Common myeloid progenitor, CD34-positive (primary cell): ENCODE measurements at places on chromosomes 12 and 14.

DNA sequence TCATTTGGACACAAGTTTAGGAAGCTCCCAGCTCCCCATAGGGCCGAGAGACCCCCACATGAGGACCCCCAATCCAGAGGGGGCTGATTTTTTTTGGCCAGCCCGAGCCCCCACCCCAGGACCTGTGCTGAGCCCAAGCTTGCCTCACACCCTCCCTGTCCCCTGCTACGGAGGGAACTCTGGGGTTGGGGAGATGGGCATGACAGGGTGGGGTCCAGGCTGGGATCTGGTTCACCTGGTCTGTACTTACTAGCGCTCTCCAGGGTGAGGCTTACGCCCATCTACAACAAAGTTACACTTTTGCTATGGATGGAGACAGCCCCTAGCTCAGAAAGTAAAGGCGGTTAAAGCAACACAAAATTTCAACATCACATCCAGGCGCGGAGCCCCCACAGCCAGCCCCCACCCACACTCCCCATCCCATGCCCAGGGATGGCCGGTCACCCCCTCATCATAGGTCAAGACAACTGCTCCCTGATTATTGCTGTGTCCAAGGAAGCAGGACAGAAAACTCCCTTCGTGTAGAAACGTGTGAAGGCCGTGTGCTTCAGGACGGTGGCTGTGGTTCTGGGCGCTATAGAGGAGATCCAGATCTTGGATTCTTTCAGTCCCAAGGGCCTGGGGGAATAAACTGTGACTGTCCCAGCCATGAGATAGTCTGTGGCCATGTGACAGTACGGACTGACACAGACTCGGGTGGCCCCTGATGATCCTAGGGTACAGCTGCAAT, 10.7 kb downstream of the SLC25A29 start:
- no peak for DNase-seq

DNA sequence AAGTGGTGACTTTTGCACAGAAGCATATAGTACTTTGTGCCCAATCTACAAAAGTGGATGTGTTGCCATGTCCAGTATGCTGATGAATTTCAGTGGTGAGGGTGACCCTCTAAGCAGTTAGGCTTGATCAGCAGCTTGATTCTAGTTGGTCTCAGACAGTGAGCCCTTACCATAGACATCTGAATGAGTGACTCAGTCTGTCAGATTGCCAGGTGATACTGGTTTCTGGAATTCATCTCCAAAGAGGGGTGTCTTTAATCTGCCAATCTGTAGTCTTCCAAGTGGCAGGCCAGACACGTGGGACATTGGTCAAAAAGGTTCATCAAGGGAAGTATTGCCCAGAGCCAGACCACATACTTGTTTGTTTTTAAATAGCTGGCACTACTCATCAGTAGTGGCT, 187.4 kb upstream of the SLC16A7 start:
- no peak for DNase-seq

DNA sequence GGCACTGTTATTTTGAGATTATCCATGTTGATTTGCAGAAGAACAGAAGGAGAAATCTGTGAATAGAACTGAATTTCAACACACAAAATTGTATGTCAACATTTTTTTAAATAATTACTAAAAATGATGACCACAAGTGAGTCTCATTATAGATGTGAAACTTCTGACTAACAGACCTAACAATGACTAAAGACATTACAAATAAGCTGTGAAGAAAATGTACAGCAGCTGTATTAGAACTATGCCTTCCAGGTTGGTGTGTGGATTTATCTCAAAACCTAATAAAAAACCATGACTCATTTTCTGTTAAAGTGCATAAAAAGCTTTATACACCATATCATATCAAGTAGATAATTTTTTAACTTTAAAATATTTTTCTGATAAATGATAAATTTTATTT, 22.5 kb upstream of the FOXG1 start:
- DNase-seq = no peak

DNA sequence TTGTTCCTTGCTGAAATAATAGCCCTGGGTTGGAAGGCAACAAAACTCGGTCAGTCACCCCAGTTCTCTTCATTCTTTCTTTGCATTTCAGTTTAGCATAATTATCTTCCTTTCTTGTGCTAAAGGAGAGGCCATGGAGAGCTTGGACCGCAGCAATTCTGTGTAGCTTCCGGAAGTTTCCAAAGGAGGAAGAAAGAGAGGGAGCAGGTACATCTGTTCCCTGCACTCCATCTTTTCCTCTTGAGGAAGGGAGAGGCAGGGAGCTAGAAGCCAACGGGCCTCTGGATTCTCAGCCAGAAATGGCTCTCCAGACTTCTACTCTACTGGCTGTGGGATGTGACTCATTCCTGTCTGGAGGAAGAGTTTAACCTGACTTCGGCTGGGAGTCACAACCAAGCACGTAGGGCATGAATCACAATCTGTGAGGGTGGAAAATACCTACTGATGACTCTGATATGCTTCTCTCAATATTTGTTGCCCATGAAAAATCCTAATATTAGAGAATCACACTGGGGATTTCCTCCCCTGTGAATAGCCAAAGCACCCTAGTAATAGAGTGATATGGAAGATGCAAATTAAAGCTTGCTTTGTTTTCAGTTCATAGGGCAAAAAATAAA, 17.0 kb downstream of the ANO6 start:
- no peak for DNase-seq

DNA sequence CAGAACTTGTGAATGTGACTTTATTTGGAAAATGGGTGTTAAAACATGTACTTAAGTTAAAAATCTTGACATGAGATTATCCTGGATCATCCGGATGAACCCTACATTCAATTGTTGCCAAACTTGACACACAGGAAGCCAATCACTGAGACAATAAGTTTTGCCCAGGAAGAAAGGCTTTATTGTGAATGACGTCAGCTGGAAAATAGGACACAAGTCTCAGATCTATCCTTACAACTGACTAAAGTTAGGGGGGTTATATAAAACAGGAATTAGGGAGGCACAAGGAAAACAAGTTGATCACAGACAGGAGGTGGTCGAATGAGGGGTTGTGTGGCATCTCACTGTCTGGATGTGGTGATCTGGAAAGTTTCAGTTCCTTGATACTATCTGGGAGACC, 126.9 kb downstream of the TTC8 start:
- no peak for DNase-seq

- DNase-seq = no peak
Measured at GRCh38 chr12:9796346-9796745, 30.9 kb upstream of the KLRF1 start.

GRCh38 chr12:106309671-106310505, 7.4 kb downstream of the TCP11L2 start:
- peak; percentile 45 for DNase-seq

DNA sequence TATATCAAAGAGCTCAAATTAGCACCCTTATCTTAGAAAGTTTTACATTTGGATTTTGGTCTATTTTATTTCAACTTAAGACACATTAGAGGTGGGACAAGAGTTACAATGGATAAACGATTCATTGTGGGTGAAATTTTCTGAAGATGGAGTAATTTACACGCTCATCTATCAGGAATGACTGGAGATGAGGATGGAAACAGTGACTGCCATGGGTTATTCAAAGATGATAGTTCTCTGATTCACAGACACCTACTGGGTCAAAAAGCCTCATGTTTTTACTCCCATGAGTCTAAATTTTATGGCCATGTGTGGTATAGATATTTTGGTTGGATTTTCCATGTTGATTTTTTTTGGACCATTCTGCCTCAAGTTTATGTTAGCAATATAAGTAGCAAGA, 22.1 kb downstream of the SAMD4A start:
- DNase-seq = no peak

DNA sequence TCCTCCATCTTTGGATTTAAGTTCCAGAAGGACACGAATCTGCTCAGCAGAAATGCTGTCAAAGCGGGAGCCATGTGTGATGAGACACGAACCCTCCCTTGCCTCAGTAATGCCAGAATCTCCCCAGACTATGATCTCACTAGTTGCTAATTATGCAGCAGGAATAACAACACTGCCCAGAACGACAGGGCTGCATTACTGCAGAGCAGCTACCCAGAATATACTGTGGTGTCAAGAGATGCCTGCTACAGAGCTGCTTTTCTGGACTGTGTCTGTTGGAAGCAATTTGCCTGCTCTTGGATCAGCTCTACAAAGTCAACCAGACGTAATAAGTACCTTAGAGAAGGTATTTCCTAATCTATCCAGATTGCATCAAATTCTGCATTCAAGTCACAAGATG, 5.5 kb downstream of the CSRNP2 start:
- no peak for DNase-seq

GRCh38 chr14:69651664-69652063, 40.3 kb downstream of the SUSD6 start:
- DNase-seq = no peak

DNA sequence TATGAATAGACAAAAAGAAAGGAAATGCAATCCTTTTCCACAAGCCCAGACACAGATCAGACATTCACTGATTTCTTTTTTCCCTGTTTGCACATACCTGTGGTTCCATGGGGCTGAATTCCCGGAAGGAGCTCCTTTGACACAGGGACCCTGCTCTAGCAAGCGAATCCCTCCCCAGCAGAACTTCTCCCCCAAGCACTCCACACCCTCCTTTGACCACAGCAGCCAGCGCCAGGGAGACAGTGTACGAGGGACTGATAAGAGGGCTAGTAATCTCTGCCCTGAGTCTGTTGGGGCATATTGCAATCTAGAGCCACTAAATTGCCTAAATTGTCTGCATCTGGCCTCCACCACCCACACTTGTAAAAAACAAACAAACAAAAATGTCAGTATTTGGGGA, 83.4 kb upstream of the NTF3 start:
- peak; percentile 15 for DNase-seq

DNA sequence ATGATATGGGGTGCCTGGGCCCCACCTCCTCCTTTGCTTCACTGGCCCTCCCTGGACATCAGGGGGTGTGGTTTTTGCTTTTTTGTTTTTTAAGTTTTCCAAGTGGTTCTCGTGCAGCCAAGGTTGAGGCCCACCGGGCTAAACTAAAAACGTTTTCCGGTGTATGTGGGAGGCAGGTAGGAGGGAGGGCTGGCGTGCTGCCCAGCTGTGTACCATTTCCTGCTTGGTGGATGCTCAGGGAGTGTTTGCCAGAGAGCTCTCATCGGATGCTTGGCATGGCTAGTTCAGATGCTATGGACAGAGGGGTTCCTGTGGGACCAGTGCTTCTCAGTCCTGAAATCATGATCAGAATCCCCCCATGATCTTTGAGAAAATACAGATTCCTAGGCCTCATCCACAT, 246.4 kb downstream of the CACNA1C start:
- peak; percentile 37 for DNase-seq

DNA sequence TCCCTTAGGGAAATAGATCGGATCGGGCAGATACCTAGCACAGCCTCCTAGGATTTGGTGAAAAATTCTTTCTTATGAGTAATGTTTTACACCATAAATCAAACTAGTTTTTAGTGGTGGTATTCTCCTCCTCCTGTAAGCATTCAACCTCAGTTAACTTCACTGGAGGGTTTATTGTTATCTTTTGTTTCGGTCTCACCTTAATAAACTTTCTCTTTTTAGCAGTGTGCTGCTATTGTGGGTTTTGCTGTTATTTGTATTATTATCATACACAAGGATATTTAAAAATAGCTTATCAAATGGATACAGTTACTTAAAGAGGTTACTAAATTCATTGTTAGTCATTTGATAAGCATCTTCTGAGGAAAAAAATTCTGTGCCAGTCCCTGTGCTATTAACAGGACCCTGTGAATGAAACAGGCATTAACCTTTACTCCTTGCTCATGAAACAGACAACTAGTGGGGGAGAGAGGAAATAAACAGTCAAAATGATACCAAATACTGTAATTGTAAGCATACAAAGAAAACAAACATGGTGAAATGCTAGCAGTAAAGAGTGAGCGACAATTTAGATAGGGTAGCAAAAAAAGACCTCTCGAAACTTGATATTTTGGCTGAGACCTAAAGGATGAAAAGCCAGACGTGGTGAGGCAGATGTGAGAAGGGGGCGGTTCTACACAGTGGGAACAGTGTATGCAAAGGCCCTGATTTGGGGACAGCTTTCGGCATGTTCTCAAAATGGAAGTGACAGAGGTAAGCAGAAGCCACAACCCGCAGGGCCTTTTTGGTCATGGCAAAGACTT, 178.7 kb upstream of the SOX5 start:
- no peak for DNase-seq

GRCh38 chr12:113019025-113019424, 37.5 kb upstream of the DTX1 start:
- DNase-seq = no peak

GRCh38 chr12:65997056-65997455, 133.5 kb downstream of the LLPH start:
- DNase-seq = no peak

GRCh38 chr12:24681570-24681969, 267.3 kb downstream of the BCAT1 start:
- no peak for DNase-seq

- no peak for DNase-seq
Measured at GRCh38 chr12:99019798-99020197, 374.7 kb downstream of the APAF1 start.

DNA sequence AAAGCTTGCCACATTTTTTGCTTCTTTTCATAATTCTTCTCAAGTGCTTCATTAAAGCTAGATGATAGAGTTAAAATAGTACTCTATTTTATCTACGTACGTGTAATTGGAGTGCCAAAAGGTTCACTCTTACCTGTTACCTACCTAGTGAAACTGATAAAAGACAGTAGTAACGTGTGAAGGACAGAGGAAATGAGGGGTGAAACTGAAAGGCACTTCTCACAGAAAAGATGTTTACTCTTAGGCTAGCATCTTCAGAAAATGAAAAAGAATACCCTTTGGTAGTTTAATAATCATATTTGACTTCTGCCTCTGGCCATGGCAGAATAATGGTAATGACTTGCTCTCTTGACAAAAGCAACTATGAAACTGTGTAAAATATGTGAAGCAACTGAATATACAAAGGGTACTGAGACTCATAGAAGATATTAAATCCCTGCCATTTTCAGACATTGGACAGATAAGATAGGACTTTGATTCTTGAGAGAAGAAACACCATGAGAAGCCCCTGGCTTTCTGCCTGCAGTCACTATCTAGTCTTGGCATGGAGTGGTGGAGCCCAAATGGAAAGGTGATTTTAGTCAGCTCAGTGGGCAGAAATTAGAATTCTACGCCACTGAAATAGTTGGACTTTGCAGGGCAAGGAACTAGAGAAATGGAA, 6.3 kb upstream of the EVL start:
- DNase-seq = no peak

- DNase-seq = no peak
Measured at GRCh38 chr14:71541973-71542690, 390.1 kb upstream of the RGS6 start.

DNA sequence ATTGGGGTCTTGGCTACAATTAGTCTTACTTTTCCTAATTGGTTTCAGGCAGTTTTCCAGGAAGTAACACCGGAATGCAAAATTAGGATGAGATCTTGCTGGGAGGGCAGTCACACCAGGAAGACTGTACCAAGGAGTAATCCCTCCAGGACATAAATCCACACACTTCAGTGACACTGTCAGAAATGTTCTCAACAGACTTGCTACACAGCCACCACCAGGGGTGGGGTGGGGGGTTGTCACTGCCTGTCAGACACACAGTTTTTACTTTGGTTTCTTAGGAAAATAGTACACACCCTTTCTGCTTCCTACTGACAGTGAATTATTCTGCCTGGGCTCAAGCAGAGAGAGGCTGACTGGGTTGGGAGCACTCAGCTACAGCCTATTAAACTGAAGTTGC, 102.9 kb upstream of the CCDC196 start:
- no peak for DNase-seq
